Spinal cord (tissue), 10 donors: ENCODE measurements at places on chromosomes 1 and 21. TPM values are rescaled to one million over a fixed set of nuclear protein-coding genes. Genes with fewer than 3 reads are reported as not detected.

ATP5PO gene
- total RNA-seq: 225 TPM

F3 gene
- total RNA-seq: 71.5 TPM

GJA8 gene
- not detected for total RNA-seq

HSF2BP gene
- 2.0 TPM for total RNA-seq

LRRN2 gene
- total RNA-seq: 10.3 TPM

MIXL1 gene
- 0.50 TPM for total RNA-seq

PCP4L1 gene
- total RNA-seq: 81.2 TPM

AGRN gene
- 62.8 TPM for total RNA-seq

TTC39A gene
- total RNA-seq: 3.3 TPM

FGR gene
- total RNA-seq: 8.5 TPM

CAPN8 gene
- 0.17 TPM for total RNA-seq

OR2L2 gene
- total RNA-seq: 0.50 TPM
